H4 (cell line): ENCODE measurements at places on chromosomes 13 and 19. TPM values are rescaled to one million over a fixed set of nuclear protein-coding genes. Genes with fewer than 3 reads are reported as not detected.

Gene ZNF415
- total RNA-seq, result 0.12 TPM in 1 of 2 replicates, not detected in the other

Gene GYS1
- 31.7 and 31.9 TPM in 2 replicates for total RNA-seq

Gene NRTN
- total RNA-seq, result 0.06 and 0.23 TPM in 2 replicates

Gene PRODH2
- not detected in 2 replicates for total RNA-seq

Gene TMEM150B
- not detected in 2 replicates for total RNA-seq

Gene CAPN12
- total RNA-seq, result not detected in 2 replicates

Gene WDR87
- not detected in 2 replicates for total RNA-seq

Gene PGLYRP2
- total RNA-seq, result not detected in 2 replicates

Gene PSG11
- not detected in 2 replicates for total RNA-seq

Gene PLD3
- total RNA-seq, result 212 and 308 TPM in 2 replicates

Gene ARRDC5
- total RNA-seq, result not detected in 2 replicates

Gene ACTMAP
- 0.21 and 0.39 TPM in 2 replicates for total RNA-seq

Gene NLRP9
- total RNA-seq, result not detected in 2 replicates

Gene ADM5
- total RNA-seq, result 0.08 and 1.4 TPM in 2 replicates

Gene DCT
- 0.14 and 0.27 TPM in 2 replicates for total RNA-seq

Gene OR10H5
- total RNA-seq, result not detected in 2 replicates

Gene MAB21L1
- 0.99 and 1.2 TPM in 2 replicates for total RNA-seq

Gene DIRAS1
- total RNA-seq, result 1.1 and 1.3 TPM in 2 replicates

Gene VPS36
- 17.9 and 26.7 TPM in 2 replicates for total RNA-seq

Gene KLK15
- not detected in 2 replicates for total RNA-seq

Gene JSRP1
- 0.66 TPM in 1 of 2 replicates, not detected in the other for total RNA-seq

Gene ZNF575
- not detected in 2 replicates for total RNA-seq

Gene LYPD5
- 0.66 TPM in 1 of 2 replicates, not detected in the other for total RNA-seq

Gene OR7D2
- total RNA-seq, result not detected in 2 replicates

Gene DLEU7
- not detected in 2 replicates for total RNA-seq

Gene ZNF534
- total RNA-seq, result not detected in 2 replicates

Gene MYO1F
- 0.17 TPM in 1 of 2 replicates, not detected in the other for total RNA-seq

Gene KCNJ14
- 0.23 and 0.41 TPM in 2 replicates for total RNA-seq

Gene GALP
- 0.35 and 0.43 TPM in 2 replicates for total RNA-seq

Gene ICAM4
- 0.15 TPM in 1 of 2 replicates, not detected in the other for total RNA-seq

Gene SPPL2B
- total RNA-seq, result 9.3 and 10.2 TPM in 2 replicates

Gene ZNF493
- 3.6 and 8.9 TPM in 2 replicates for total RNA-seq

Gene ZNF613
- total RNA-seq, result 2.5 and 9.3 TPM in 2 replicates

Gene RFXAP
- 1.0 and 1.7 TPM in 2 replicates for total RNA-seq

Gene CCNE1
- total RNA-seq, result 40.1 and 50.1 TPM in 2 replicates

Gene CLDN10
- not detected in 2 replicates for total RNA-seq

Gene ZNF730
- total RNA-seq, result 1.0 and 2.0 TPM in 2 replicates
